NCI-H345 (cell line): ENCODE measurements at places on chromosomes 16 and 17.
A peak's percentile ranks its signal among the peaks of the same experiment; 100 is the strongest.

- DNase-seq = no peak
Measured at GRCh38 chr17:10724546-10725195, 5.2 kb downstream of the TMEM220 start.

DNA sequence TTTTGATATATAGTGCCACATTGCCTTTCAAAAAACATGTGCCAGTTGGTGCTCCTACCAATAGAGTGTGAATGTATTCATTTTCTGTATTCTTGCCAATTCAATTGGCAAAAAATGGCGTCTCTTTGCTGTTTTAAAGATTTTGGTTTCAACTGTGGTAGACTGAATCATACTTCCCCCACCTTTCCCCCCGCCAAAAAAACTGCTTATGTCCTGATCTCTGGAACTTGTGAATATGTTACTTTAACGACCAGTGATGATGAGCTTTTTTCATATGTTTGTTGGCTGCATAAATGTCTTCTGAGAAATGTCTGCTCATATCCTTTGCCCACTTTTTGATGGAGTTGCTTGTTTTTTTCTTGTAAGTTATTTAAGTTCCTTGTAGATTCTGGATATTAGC, 325.1 kb upstream of the KCNJ16 start:
- no peak for DNase-seq

- no peak for DNase-seq
Measured at GRCh38 chr16:48129926-48130325, 25.9 kb downstream of the ABCC12 start.

DNA sequence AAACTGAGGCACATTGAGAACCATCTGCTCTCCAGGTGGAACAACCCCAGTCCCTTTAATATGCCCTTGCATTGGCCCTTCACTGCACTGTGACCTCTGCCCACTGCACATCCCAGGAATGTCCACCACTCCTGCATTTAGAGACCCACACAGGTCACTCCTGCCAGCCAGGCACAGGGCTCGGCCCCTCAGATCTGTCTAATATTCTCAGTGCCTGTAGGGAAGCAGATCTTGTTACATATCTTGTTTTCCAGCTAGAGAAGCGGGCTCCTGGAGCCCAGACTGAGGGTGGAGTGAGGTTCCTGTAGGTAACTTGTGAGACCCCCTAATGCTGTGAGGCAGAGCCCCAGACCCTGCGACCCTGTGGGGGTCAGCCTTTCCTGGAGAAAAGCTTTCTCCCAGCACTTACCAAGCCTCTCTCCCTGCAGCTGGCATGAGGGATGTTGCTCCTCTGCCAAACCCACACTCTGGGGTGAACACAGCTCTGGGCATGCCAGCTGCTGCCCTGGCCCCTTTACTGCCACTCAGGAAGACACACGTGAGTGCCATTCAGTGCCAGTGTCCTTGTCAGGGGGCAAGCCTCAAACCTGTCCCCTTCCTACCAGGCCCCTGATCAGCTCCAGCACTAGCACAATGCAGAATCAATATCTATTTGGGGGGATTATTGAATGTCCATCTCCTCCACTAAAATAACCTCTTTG, 40.3 kb upstream of the CRHR1 start:
- DNase-seq = peak; percentile 25

- no peak for DNase-seq
Measured at GRCh38 chr16:74865922-74866598, 91.4 kb upstream of the FA2H start.

- DNase-seq = no peak
Measured at GRCh38 chr16:3063625-3064386, 1.6 kb upstream of the IL32 start.

GRCh38 chr17:67829331-67829730, 4.0 kb downstream of the BPTF start:
- no peak for DNase-seq

- DNase-seq = no peak
Measured at GRCh38 chr16:85586380-85587104, 26.6 kb upstream of the GSE1 start.

DNA sequence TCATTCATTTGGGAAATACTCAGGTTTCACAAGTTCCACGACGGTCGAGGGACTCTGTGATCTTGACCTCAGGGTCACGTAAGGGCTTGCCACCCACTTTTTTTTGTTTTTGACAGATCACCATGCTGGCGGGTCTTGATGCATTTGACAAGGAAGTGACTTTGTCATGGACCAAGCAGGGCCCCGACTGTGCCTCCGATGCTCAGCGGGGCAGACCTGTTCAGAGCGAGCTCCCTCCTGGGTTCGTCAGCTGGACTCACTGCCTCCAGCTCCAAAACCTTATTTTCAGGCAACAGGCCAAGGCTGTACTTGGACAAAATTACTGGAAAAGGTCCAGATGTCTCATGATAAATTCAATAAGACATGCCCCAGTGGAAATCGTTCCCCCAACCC, 9.0 kb upstream of the CLEC18A start:
- DNase-seq = no peak

DNA sequence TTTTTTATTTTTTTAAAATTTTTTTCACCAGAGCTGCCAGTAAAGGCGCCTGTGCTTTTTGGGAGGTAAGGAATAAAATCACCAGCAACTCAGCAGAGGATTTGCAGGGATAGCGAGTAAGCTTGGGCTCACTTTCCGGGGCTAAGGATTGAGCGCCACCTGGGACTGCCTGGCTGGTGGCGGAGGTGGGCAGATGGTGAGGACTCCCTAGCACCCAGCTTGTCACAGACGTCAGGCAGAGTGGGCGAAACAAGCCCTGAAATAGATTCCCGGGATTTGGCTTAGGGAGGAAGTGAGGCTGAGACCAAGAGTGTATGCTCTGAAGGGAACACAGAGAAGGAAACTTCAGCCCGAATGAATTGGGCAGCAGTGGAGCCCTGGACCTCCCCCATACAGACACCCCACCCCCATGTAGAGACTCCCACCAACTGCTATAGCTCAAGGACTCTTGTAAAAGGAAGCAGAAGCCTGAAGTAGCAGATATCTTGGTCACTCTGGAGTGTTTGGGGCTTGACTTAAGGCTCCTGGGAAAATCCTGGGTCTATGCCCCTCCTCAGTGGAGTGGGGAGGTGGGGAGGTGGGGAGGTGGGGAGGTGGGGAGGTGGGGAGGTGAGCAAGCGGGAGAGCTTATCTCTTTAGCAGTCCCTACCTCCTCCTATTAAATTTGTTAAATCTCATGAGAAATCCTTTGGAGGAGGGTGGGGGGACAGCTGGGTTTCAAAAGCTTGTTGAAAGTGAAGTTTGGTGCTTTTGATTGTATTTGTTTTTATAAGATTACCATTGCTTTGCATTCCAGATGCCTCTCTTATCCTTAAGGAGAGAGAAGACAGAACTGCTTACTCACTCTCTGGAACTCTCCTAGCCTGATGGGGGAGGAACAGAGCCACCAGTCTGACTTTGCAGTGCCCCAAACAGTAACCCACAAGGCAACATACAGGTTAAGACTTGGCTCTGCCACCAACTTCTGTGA, 8.2 kb downstream of the ARL4D start:
- DNase-seq = no peak
